ENCODE measurements at places on chromosomes 5 and 9.

GRCh38 chr5:43256261-43256966 is 56.8 kb downstream of the HMGCS1 start:
- no peak for DNase-seq

DNA sequence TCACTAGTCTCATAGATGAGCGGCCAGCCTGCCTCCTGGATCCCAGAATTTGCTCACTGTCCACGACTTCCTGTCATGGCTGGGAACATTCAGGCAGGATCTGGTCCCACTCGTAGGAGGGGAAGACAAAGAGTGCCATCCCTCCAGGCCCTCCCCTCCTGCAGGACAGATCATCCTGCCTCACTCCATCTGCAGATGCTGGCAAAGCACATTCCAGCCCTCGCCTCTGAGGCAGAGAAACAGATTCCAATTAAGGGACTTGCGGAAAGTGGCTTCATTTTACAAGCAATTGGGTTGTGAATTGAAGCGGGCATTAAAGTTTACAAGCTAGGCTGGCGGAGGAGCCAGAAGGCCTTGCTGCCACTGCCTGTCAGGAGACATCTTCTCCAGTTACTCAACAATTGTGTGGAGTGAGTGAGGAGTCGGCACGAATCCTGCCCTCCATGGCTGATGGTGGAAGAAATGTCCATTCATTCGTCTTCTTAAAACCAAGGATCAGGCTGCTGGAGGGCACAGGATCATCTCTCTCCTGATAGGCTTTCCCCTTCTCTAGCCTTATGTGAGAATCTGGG is 41.8 kb upstream of the KCNMB1 start:
- DNase-seq: no peak

- DNase-seq: no peak
These were observed 41.6 kb downstream of the CYSTM1 start for GRCh38 chr5:140216478-140217074.

GRCh38 chr9:14030375-14031059 is 283.4 kb downstream of the NFIB start:
- DNase-seq: no peak

- DNase-seq: no peak
These were observed 8.9 kb downstream of the IRX1 start for GRCh38 chr5:3604501-3604900.

- DNase-seq: no peak
These were observed 36.0 kb upstream of the SVEP1 start for GRCh38 chr9:110615498-110615897.

DNA sequence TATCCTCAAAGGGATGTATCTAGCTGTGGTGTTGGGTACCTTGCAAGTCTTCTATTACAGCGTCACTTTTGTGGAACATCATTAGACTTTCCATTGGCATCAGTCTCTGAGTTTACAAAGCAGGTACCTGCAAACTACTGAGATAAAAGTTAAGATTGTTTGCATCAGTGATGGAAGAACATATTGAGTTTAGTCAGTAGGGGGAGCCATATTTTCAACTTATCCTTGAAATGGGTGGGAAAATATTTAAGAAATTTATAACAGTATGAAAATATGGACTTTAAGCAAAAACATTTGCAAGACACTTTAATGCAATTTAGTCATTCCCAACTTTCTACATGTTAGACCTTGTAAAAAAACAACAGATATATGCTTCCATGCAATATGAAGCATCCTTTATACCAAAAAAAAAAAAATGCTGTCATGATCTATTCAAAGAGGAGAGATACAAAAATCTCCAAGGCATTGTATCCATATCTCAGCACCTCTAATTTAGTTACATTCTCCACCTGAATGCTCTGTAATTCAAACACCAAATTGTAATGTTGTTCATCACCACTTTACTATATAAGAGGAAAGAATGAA is 98.6 kb upstream of the ADAMTS19 start:
- no peak for DNase-seq

- DNase-seq: peak; percentile 3
These were observed 56.9 kb upstream of the RASA1 start for GRCh38 chr5:87210743-87211142.
